Osteocyte (in vitro differentiated cells): ENCODE measurements at places on chromosomes 6 and 20. TPM values are rescaled to one million over a fixed set of nuclear protein-coding genes. Genes with fewer than 3 reads are reported as not detected.

The DAAM2 gene
- 87.2 and 92.1 TPM in 2 replicates for total RNA-seq

The GOPC gene
- total RNA-seq = 27.3 and 27.6 TPM in 2 replicates

The IL17F gene
- not detected in 2 replicates for total RNA-seq

The TRIM31 gene
- total RNA-seq = not detected in 2 replicates

The HLA-DQB1 gene
- total RNA-seq = not detected in 2 replicates

The SIRPG gene
- total RNA-seq = not detected in 2 replicates

GRCh38 chr20:31758521-31758920 is 19.4 kb downstream of the TPX2 start:
- DNase-seq = no peak
- H3K27ac ChIP-seq = peak overlapping the region; percentile 96
- no peaks in the 10 kb centered on the region for H3K27me3 ChIP-seq
- H3K4me1 ChIP-seq = peaks cover 44% of the 10 kb centered on the region

GRCh38 chr6:90162648-90163387 is 133.8 kb downstream of the BACH2 start:
- no peaks in the 10 kb centered on the region for H3K36me3 ChIP-seq
- H3K27me3 ChIP-seq = peaks cover 8% of the 10 kb centered on the region
- no peak overlapping the region for H3K27ac ChIP-seq
- H3K4me1 ChIP-seq = no peaks in the 10 kb centered on the region

DNA sequence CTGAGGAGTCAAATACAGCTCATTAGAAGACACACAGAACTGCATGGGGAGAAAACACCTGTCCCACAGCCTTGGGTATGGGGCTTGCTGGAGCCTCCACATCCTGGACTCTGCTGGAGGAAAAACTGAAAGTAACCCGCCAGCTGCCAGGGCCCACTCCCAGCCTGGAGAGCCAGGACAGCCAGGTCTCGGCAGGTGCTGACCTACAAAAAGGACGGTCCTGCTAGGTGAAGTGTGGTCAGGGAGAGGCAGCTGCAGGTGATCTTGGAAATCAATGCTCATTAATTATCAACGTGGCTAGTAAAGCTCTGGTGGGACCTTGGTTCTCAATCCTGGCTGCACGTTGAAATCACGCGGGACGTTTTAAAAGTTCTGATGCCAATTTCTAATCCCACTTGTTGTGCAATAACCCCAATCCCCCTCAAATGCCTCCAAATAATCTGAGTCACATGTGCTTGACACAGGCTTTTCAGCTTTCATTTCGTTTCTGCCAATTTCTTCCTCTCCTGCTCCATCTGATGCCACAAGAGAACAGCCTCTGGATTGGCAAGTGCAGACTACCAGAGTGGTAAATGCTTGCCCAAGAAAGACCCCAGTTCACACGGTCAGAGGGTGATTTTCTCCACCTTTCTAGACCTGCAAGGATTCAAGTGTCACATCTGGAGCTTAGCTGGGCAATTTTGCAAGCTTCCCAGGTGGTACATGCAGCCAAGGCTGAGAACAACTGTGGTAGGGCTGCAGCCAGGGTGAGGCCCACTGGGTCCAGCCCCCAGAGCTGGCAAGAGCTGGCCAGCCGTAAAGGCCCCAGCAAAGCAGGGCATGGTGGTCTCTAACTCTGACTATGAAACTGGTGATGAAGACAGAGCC is 252.3 kb upstream of the QKI start:
- H3K27ac ChIP-seq = no peak overlapping the region
- no peak for DNase-seq
- no peaks in the 10 kb centered on the region for H3K36me3 ChIP-seq
- H3K4me3 ChIP-seq = no peak overlapping the region
- peaks cover 10% of the 10 kb centered on the region for H3K27me3 ChIP-seq
- no peaks in the 10 kb centered on the region for H3K4me1 ChIP-seq

GRCh38 chr20:5833309-5833941 is 83.2 kb downstream of the SHLD1 start:
- H3K27me3 ChIP-seq = peaks cover 2% of the 10 kb centered on the region
- H3K36me3 ChIP-seq = no peaks in the 10 kb centered on the region
- H3K4me1 ChIP-seq = peaks cover 16% of the 10 kb centered on the region
- no peak overlapping the region for H3K27ac ChIP-seq

GRCh38 chr6:113211170-113211569 is 646.0 kb upstream of the MARCKS start:
- no peaks in the 10 kb centered on the region for H3K36me3 ChIP-seq
- DNase-seq = no peak
- peak overlapping the region; percentile 28 for H3K27ac ChIP-seq
- no peak overlapping the region for H3K4me3 ChIP-seq
- peaks cover 28% of the 10 kb centered on the region for H3K4me1 ChIP-seq
- no peaks in the 10 kb centered on the region for H3K27me3 ChIP-seq

DNA sequence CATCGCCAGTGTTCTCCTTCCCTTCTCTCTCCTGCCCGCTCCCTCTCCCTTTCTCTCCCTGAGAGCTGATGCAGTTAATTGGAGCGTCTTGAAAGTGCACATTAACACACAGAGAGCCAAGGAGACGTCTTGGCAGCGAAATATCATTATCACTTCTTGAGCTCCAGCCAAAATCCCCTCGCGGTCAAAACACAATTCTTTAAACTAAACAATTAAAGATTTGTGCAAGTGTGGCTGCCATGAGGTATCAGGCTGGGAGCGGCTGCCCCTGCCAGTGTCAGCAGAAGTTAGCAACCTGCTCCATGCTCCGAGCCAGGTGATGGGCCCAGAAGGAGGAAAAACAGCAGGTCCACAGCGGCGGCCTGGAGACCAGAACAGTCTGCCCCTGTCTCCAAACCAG is 100.9 kb upstream of the FOXP4 start:
- peaks cover 8% of the 10 kb centered on the region for H3K27me3 ChIP-seq
- H3K4me3 ChIP-seq = no peak overlapping the region
- no peak for DNase-seq
- no peaks in the 10 kb centered on the region for H3K36me3 ChIP-seq
- H3K4me1 ChIP-seq = peaks cover 27% of the 10 kb centered on the region

DNA sequence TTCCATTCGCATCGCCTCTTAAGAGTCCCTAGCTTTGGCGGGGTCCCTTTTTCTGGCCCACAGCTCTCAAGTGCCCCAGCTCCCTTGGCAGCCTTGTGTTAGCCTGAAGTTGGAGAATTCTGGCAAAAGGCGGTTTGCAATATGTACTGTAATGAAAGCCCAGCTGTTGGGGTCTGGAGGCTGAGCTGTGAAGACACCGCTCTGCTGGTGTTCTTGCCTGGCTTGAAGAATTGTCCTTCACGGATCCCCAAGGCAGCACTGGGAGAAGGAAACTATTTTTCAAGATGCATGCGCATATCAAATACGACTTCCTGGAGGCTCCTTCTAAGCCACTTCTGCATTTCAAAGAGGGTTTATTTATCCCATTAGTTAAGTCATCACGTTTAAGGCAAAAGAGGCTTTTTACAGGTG is 21.4 kb upstream of the CITED2 start:
- no peak overlapping the region for H3K4me3 ChIP-seq
- H3K36me3 ChIP-seq = no peaks in the 10 kb centered on the region
- no peak for DNase-seq
